ENCODE measurements at places on chromosomes 2 and 18. TPM values are rescaled to one million over a fixed set of nuclear protein-coding genes. Genes with fewer than 3 reads are reported as not detected.
A peak's percentile ranks its signal among the peaks of the same experiment; 100 is the strongest.

DNA sequence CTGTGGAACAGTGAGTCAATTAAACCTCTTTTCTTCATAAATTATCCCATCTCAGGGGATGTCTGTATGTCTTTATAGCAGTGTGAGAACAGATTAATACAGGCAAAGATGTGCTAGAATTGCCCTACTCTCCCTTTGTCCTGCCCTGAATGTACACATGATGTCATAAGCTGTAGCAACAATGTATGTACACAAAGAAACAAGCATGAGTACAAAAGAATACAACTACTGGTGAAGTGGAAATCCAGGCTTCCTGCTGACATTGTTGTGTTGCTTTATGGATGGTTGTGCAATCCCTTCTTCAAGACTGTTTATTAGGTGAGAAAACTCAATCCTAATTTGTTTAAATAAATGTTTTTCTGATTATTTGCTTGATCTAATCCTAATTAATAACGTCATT lies 446.6 kb downstream of the DSC3 start:
- no peak for DNase-seq

DNA sequence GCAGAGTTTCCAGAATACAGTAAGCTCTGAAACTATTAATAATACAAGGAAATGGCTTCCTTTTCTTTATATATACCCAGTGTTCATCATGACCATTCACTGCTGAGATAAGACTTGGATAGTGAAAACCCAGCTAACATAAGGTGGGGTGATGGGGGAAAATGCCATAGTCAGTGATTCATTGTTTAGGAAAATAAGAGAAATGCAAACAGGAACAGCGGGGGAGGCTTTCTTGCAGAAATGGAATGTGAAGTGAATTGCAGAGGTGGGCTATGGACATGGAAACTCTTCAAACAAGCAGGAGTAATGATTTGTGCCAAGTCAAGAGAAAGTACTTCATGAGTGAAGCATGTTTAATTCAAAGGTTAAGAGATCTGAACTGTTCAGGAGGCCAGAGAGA lies 519.4 kb downstream of the TDRD15 start:
- DNase-seq, result no peak

GRCh38 chr2:171923206-171923605 lies 945 bp downstream of the HAT1 start:
- DNase-seq, result peak; percentile 60

GRCh38 chr18:3480827-3481573 lies 31.0 kb downstream of the TGIF1 start:
- no peak for DNase-seq

NEU4 gene
- total RNA-seq, result 6.8 TPM

KCNG2 gene
- not detected for total RNA-seq

ZFP36L2 gene
- total RNA-seq, result 5.6 TPM

- DNase-seq, result no peak
Observed at GRCh38 chr2:190713471-190713870, 64.6 kb downstream of the NAB1 start.

EIF2B4 gene
- 50.9 TPM for total RNA-seq

- DNase-seq, result no peak
Observed at GRCh38 chr2:81528852-81529480, 1224.4 kb upstream of the LRRTM1 start.

- DNase-seq, result no peak
Observed at GRCh38 chr2:225428360-225428759, 28.9 kb downstream of the NYAP2 start.

RNU2-63P gene
- total RNA-seq, result not detected

- no peak for DNase-seq
Observed at GRCh38 chr18:57372444-57372843, 20.1 kb downstream of the ST8SIA3 start.

DNA sequence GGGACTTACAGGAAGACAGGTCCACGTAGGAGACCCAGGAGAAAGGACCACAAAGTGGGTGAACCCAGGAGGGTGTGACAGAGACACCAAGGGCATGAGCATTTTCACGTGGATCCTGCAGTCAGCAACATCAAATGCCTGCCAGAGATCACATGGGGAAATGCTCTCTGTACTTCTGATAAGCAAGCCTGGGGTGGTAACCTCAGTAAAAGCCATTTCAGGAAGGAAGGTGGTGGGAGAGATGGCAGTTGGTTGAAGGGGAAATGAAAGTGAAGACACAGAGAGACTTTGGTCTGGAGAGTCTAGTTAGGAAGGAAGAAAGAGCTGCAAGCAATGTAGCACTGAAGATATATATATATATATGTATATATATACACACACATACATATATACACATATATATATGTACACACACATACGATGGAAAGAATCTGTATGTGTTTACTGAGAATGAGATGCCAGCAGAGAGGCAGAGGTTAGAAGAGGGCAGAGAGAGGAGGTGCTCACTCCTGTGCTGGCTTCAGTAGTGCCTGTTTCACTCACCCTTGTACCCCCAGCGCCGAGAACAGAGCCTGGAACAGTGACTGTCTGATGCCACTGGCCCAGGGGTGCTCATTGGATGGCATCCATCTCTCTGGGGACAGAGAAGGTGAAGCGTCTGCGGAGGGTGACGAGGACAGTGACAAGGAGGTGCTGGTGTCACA lies 314.9 kb downstream of the AFF3 start:
- DNase-seq, result no peak

ACMSD gene
- not detected for total RNA-seq

GRCh38 chr2:143730155-143730952 lies 601.1 kb downstream of the ARHGAP15 start:
- no peak for DNase-seq

DNA sequence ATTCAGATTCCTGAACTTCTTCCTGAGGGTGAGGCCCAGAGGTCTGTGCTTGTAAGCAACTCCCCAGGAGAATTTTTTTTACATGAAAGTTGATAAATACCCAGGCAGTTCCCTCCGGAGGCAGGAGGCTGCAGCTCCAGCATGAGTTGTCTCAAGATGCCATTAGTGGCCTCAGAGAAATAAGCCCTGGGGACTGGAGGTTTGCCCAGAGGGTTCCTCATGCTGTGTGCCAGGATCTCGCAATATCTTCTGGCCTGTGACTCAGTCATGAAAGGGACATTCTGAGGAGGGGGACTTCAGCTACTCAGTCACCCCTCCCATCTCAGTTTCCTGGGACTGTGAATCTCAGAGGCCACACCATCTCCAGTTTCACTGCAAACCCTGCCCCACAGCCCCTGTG lies 49.9 kb downstream of the LYPD1 start:
- no peak for DNase-seq

PLCD4 gene
- total RNA-seq, result 0.71 TPM

DNA sequence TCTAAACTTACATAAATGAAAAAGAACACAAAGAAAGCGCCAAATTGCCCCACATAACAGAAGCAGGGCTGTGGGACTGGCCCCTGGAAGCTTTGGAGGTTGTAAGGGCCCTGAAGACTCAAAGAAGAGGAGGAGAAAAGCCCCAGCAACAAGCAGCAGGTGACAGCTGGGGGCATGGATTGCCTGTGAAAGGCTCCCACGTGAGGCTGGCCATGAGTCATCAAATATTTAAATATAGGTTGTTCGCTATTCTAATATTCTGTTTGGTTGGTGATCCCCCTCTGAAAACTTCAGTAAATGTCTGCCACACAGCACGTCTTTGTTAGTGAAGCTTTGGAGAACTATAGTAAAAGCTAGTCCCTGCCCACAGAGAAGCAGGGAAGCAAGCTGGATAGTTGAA lies 132.4 kb downstream of the MREG start:
- peak; percentile 54 for DNase-seq

SEPTIN10 gene
- 64.8 TPM for total RNA-seq

ADAM23 gene
- total RNA-seq, result 25.0 TPM

DNA sequence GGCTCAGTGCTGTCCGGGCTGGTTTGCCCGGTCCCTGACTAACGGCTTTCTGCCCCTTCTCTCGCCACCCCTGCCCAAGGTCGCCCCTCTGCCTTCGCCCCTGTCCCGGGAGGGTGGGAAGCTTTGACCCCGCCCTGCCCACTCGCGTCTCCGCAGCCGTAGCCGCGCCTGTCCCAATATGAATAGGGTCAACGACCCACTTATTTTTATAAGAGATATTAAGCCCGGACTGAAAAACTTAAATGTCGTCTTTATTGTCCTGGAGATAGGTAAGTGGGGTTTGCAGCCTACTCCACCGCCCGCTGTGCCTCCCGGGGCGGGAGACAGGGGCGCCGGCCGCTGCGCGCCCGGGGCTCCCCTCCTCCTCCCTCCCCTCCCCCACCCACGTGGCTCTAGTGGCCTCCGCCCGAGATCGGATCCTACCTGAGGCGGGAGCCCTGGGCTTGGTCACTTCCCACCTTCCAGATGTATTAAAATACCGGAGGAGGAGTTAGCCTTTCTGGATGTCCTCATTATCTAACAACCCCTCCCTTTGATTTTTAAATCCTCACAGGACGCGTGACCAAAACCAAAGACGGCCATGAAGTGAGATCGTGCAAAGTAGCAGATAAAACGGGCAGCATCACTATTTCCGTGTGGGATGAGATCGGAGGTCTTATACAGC lies 633 bp downstream of the NABP1 start:
- peak; percentile 90 for DNase-seq

DNA sequence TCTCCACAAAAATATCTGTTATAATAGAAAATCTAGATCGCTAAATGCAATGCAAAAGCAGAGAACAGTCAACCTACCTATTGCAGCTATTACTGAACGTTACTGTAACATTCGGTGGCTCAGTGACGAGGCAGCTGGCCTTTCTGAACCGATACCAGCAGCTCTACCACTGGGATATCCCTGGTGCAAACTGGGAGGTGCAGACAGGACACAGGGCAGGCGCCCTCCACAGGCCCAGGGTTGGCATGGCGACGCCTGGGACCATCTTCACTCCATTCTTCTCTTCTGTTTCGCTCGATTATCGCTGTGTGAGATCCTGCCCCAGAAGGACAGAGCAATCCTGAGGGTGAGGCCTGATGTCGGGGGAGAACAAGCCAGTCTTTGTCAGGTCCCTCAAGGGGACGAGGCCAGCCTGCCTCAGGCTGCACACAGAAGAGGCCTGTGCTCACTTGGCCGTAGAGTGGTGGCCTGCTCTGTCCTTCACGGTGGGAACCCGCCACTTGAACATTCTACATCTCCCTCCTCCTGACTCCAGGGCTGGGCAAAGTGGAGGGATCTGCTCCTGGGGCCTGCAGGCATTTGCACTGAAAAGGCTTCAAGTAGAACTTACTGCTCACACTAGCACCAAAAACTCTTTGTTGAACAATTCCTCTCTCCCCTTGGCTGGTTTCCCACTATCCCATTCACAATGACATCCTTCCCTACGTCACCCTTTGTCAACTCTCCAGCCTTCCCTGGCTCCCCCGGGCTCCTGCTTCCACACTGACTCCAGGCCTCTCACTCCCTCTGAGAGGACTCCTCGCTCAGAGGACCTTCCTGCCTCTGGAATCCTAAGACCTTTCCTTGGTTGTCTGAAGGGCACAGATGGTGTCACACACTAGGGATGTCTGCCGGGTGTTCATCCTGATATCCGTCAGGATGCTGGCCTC lies 49.7 kb downstream of the CYRIA start:
- DNase-seq, result peak; percentile 39

- DNase-seq, result no peak
Observed at GRCh38 chr2:69597843-69598610, 45.5 kb downstream of the AAK1 start.

DNA sequence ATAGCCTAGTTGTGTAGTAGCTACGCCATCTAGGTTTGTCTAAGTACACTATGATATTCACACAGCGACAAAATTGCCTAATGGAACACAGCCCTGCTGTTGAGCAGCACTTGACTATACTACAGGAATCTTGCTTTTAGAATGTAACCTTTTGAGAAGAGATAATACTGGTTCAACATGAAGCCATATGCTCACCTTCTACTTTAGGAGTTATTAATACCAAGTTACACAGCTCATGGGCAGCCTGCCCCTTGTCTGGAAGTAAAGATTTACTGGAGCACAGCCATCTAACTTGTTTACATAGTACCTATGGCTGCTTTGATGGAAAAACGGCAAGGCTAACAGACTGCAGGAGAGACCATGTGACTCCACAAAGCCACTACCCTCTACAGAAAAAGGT lies 174.8 kb downstream of the DYM start:
- DNase-seq, result no peak

CRYGC gene
- total RNA-seq, result not detected

GRCh38 chr2:208977582-208977981 lies 446.3 kb upstream of the MAP2 start:
- no peak for DNase-seq

GRCh38 chr18:72672364-72673184 lies 128.4 kb upstream of the CBLN2 start:
- peak; percentile 6 for DNase-seq

IL1RL2 gene
- not detected for total RNA-seq

DNA sequence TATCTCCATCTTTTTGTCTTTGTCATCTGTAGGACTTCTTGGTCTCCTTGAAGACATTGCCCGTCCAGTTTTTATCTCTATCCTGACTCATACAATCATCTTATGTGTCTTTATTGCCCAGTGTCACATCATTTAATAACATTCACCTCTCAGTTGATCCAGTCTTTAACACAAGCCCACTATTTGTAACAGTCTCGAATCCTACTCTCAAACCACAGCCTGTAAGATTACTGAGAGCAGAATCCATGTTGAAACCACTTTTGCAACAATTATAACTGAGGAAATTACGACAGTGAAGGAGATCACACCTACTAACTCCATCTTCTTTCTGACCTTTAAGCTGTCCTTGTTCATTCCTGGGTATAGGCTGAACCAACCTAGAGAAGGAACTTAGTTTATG lies 1206.0 kb upstream of the ZEB2 start:
- no peak for DNase-seq

DDX18 gene
- 124 TPM for total RNA-seq

- DNase-seq, result no peak
Observed at GRCh38 chr2:124001696-124002430, 23.2 kb upstream of the CNTNAP5 start.

DNA sequence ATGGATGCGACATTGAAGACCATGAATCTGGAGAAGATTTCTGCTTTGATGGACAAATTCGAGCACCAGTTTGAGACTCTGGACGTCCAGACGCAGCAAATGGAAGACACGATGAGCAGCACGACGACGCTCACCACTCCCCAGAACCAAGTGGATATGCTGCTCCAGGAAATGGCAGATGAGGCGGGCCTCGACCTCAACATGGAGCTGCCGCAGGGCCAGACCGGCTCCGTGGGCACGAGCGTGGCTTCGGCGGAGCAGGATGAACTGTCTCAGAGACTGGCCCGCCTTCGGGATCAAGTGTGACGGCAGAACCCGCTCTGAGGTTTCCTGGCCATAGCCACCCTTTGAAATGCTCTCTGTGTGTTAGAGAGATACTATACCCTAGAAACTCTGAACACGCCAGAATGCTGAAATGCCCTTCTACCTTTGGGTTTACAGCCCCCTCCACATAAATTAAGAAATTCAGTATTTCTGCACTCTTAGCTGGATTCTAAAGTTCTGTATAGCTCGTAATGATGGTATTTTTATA lies 659 bp downstream of the CHMP1B start:
- DNase-seq, result peak; percentile 26

DNA sequence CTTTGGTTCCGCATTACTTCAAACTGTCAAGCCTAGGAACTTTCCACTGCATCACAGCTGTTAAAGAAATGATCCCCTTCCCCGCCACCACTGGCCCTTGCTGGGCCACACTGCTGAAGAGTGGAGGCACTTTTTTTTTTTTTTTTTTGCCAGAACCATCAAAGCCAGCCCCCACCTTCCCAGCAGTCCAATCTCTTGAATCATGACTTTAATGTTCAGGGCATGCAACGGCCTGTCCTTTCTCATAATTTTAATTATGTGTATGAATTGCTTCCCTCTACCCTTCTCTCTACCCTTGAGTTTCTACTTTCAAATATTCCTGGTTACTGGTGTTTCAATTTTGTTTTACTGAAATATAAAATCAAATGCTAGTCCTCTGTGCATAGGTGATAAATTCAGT lies 102.1 kb upstream of the LMAN1 start:
- DNase-seq, result no peak

GRCh38 chr2:236847538-236848263 lies 238.0 kb upstream of the COPS8 start:
- no peak for DNase-seq

IL1RN gene
- total RNA-seq, result not detected

NTSR2 gene
- not detected for total RNA-seq
